Right atrium auricular region (tissue), 2 donors: ENCODE measurements at places on chromosomes 6 and 20. TPM values are rescaled to one million over a fixed set of nuclear protein-coding genes. Genes with fewer than 3 reads are reported as not detected.

DNA sequence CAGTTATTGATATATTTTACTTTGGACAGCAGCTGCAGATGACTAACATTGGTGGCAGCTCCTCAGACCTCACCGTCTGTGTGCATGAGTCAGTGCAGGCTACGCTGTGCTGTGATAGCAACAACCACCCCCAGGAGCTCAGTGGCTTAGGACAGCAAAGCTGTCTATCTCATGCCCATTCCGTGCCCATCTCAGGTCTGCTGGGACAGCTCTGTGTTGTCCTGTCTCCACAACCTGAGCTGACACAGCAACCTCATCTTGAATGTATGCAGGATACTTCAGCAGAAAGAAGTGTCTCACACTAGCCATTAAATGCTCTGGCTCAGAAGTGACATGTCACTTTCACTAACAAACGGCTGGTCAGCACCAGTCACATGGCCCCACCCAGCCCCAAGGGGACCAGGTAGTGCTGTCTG is 47.7 kb downstream of the BANF2 start:
- DNase-seq, result peak; percentile 68
- no peaks in the 10 kb centered on the region for H3K27me3 ChIP-seq
- H3K4me3 ChIP-seq, result no peak overlapping the region
- no peak overlapping the region for H3K27ac ChIP-seq
- peaks cover 8% of the 10 kb centered on the region for H3K4me1 ChIP-seq

DNA sequence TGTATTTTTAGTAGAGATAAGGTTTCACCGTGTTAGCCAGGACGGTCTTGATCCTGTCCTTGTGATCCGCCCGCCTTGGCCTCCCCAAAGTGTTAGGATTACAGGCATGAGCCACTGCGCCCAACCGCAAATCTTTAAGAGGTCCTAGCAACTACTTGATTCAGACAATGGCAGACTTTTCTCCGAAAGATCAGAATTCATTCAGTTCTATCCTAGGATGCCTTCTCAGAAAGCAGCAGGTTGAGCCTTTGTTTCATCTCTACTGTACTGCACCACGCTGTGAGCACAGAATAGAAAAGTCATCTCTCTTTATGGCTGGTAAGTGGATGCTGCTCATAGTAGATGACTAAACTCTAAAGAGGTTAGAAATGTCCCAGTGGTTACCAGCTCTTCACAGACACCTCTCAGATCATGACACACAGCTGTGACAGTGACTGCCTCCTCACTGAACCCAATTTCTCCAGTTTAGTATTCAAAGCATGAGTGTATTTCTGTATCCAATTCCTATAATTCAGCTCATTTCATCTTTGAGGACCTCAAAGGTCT is 6.0 kb upstream of the HSF2 start:
- H3K4me3 ChIP-seq, result no peak overlapping the region
- H3K4me1 ChIP-seq, result no peaks in the 10 kb centered on the region
- H3K36me3 ChIP-seq, result no peaks in the 10 kb centered on the region
- H3K27me3 ChIP-seq, result no peaks in the 10 kb centered on the region
- no peak for DNase-seq
- no peak overlapping the region for H3K27ac ChIP-seq

Gene AIF1
- total RNA-seq, result 27.3 TPM

Gene SIRPB2
- 4.4 TPM for total RNA-seq

Gene TRDN
- 217 TPM for total RNA-seq

Gene PRPH2
- total RNA-seq, result 0.90 TPM

GRCh38 chr6:89035252-89036101 is 45.1 kb upstream of the PNRC1 start:
- H3K36me3 ChIP-seq, result no peaks in the 10 kb centered on the region
- no peaks in the 10 kb centered on the region for H3K27me3 ChIP-seq
- peak overlapping the region; percentile 10 for H3K4me3 ChIP-seq
- peak; percentile 97 for DNase-seq
- H3K4me1 ChIP-seq, result no peaks in the 10 kb centered on the region

- H3K27ac ChIP-seq, result no peak overlapping the region
- H3K4me3 ChIP-seq, result no peak overlapping the region
- no peaks in the 10 kb centered on the region for H3K36me3 ChIP-seq
- no peaks in the 10 kb centered on the region for H3K27me3 ChIP-seq
Measured at GRCh38 chr20:60331688-60332300, 373.6 kb downstream of the CDH26 start.

- peaks cover 20% of the 10 kb centered on the region for H3K4me1 ChIP-seq
- no peaks in the 10 kb centered on the region for H3K27me3 ChIP-seq
- peak overlapping the region; percentile 32 for H3K4me3 ChIP-seq
- peak overlapping the region; percentile 71 for H3K27ac ChIP-seq
Measured at GRCh38 chr20:13009682-13010406, 1.1 kb downstream of the SPTLC3 start.

GRCh38 chr6:4301871-4302270 is 166.5 kb upstream of the ECI2 start:
- no peaks in the 10 kb centered on the region for H3K4me1 ChIP-seq
- H3K27me3 ChIP-seq, result no peaks in the 10 kb centered on the region
- no peak overlapping the region for H3K4me3 ChIP-seq
- H3K36me3 ChIP-seq, result no peaks in the 10 kb centered on the region

GRCh38 chr20:51525241-51526105 is 17.0 kb downstream of the NFATC2 start:
- DNase-seq, result no peak
- no peaks in the 10 kb centered on the region for H3K27me3 ChIP-seq
- peak overlapping the region; percentile 68 for H3K27ac ChIP-seq
- H3K4me1 ChIP-seq, result peaks cover 46% of the 10 kb centered on the region

Gene TFAP2B
- not detected for total RNA-seq

DNA sequence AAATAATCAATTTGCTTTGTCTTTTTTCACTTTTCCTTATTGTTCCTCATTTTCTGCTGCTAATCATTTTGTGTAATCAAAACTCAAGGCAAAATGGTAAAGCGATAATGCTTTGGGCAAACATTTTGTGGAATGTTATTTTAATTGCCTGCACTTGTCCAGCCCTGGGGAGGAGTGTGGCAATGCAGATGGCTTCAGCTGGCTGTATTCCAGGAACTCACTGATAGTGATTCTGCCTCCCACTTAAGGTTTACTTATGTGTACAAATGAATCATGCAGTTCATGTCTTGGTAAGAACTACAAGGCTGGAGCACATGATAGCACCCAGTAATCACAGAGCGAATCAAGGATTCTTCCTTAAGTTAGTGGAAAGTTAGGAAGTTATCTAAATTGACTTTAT is 107.8 kb downstream of the COL19A1 start:
- H3K36me3 ChIP-seq, result no peaks in the 10 kb centered on the region
- H3K4me3 ChIP-seq, result no peak overlapping the region
- DNase-seq, result no peak
- no peaks in the 10 kb centered on the region for H3K4me1 ChIP-seq
- no peak overlapping the region for H3K27ac ChIP-seq

DNA sequence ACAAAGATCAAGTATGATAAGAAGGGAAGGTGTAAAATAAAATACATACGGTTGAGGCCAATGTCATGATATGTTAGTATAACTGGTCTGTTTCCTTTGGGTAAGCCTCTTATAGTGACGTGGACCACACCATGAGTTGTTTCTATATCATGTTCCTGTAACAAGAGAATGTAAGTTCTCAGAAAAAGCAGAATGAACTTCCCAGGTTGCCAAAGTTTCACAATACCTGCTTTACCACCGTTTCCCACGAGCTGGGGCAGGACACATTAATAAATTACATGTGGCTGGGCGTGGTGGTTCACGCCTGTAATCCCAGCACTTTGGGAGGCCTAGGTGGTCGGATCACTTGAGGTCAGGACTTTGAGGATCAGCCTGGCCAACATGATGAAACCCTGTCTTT is 42.6 kb upstream of the SLA2 start:
- no peaks in the 10 kb centered on the region for H3K4me1 ChIP-seq
- peaks cover 34% of the 10 kb centered on the region for H3K36me3 ChIP-seq
- H3K27ac ChIP-seq, result no peak overlapping the region
- DNase-seq, result no peak
